DMS 273 treated with DMSO at 0.1 percent for 48 hours (cell line): ENCODE measurements at places on chromosomes 3 and 15.

- DNase-seq: no peak
These were observed 73.7 kb upstream of the ZPLD1 start for GRCh38 chr3:102361101-102361500.

DNA sequence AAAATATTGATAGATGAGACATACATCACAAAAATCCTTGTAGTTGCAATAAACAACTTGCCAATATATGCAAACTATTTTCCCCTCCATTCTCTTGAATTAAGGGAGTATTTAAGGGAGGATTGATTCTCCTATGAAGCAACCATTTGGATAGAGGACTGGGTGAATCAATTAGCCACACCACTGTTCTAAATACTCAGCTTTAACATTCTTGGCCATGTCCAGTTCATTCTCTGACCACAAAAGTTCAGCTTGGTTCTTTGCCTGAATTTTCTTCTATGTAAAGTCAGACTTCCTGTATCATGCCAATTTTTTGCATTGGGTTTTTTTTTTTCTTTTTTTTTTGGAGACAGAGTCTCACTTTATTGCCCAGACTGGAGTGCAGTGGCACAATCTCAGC lies 15.8 kb upstream of the SEC11A start:
- no peak for DNase-seq

DNA sequence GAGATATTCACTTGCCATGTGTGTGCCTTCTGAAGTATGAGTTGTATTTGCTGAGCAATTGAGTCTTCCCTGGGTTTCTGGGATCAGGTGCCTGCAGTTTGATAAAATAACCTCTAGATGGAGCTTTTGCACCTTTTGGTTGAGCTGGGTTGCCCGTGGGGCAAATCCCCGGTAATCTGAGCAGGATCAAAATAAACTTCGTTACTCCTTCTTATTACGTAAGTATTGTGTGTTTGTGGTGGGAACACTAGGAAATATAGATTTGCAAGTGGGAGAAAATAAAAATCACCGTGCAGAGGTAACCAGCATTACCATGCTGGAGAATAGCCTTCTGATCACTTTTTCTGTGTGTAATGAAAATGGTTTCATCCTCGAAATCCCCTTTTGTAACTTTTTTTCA lies 277.4 kb upstream of the NR2E3 start:
- no peak for DNase-seq

GRCh38 chr3:192879346-192880031 lies 38.2 kb downstream of the MB21D2 start:
- DNase-seq: no peak

- no peak for DNase-seq
These were observed 299.6 kb downstream of the CACNA2D3 start for GRCh38 chr3:54421943-54422342.

DNA sequence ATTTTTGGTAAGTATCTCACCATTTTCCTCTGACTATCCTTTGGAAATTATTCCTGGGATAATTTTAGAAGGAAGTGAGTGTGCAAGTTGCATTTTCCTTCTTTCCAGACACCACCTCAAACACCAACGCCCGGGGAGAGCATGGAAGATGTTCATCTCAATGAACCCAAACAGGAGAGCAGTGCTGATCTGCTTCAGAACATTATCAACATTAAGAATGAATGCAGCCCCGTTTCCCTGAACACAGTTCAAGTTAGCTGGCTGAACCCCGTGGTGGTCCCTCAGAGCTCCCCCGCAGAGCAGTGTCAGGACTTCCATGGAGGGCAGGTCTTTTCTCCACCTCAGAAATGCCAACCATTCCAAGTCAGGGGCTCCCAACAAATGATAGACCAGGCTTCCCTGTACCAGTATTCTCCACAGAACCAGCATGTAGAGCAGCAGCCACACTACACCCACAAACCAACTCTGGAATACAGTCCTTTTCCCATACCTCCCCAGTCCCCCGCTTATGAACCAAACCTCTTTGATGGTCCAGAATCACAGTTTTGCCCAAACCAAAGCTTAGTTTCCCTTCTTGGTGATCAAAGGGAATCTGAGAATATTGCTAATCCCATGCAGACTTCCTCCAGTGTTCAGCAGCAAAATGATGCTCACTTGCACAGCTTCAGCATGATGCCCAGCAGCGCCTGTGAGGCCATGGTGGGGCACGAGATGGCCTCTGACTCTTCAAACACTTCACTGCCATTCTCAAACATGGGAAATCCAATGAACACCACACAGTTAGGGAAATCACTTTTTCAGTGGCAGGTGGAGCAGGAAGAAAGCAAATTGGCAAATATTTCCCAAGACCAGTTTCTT lies 3.9 kb downstream of the NFKBIZ start:
- no peak for DNase-seq

GRCh38 chr15:57353317-57353804 lies 22.9 kb upstream of the CGNL1 start:
- no peak for DNase-seq

DNA sequence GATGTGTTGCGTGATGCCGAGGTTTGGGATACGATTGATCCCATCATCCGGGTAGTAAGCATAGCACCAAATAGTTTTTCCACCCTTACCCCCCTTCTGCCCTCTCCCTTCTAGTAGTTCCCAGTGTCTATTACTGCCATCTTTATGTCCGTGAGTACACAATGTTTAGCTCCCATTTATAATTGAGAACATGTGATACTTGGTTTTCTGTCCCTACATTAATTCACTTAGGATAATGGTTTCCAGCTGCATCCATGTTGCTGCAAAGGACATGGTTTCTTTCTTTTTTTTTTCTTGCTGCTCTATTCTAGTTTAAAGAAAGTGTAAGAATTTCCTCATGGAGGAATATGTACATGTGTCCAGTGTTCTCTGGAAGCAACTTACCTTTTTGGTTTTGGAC lies 51.8 kb downstream of the NSUN3 start:
- no peak for DNase-seq

DNA sequence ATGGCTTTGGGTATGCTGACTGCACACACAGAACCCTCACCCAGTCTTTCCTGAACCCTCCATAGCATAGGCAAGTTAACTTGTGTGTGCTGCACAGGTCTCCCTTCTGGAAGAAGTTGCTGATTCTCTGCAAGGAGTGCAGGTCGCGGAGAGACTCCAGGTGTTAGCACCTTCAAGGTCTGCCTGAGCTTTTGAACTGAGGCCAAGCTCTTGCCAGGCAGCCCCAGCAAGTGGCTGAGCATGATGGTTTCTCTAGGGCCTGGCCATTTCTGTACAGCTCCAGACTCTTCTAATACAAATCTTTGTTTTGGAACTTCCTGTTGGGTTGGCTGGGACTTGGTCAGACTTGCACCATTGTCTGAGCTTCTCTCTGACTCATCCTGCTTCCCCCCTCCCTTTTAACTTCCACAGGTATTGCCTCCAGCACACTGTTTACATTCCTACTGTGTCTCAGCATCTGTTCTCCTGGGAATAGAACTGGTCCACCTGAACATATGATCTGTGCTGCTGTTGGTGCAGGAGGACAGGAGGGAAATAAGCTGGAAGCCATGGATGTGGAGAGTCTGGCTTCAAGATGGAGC lies 53.3 kb downstream of the KY start:
- DNase-seq: no peak

GRCh38 chr3:140051019-140051957 lies 116.3 kb downstream of the CLSTN2 start:
- peak; percentile 30 for DNase-seq

- no peak for DNase-seq
These were observed 495.8 kb downstream of the NTRK3 start for GRCh38 chr15:87760547-87761314.

DNA sequence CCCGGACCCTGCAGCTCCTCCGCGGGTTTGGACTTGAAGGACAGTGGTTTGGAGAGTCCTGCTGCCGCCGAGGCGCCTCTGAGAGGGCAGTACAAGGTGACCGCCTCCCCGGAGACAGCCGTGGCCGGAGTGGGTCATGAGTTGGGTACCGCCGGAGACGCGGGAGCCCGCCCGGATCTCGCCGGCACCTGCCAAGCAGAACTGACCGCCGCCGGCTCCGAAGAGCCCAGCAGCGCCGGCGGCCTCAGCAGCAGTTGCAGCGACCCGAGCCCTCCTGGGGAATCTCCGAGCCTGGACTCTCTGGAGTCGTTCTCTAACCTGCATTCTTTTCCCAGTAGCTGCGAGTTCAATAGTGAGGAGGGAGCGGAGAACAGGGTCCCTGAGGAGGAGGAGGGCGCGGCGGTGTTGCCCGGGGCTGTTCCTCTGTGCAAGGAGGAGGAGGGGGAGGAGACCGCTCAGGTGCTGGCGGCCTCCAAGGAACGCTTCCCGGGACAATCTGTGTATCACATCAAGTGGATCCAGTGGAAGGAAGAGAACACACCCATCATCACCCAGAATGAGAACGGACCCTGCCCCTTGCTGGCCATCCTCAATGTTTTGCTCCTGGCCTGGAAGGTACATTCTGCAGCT lies 634 bp downstream of the MINDY2 start:
- DNase-seq: no peak

DNA sequence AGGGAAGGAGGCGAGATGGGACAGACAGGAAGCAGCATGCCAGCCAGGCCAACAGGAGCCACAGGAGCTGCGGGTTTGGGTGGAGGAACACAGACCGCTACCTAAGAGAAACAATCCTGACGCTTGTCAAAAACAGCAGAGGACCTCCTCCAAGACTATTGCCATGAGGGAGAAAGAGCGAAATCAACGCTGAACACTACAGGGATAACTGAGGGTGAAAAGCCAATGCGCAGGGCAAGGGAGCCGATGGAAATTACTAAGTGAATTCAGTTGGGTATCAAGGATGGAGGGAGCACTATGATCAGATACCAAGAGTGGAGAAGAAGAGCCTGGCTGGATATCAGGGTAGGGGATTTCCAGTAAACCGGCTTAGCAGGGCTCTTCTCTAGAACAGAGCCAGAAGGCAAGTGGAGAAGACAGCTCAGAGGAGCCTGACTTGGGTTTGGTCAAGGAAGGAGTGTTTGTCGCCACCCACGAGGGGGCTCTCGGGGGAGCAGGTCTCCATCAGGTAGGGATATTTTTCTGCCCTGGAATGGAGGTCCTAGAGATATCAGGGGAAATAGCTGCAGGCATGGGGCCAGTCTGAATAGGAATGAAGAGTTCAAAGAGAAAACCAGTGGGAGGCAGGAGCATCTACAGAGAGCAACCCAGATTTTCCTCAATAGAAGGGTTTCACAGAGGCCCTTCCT lies 48.4 kb downstream of the SLC41A3 start:
- DNase-seq: no peak
